ENCODE measurements at places on chromosomes 11 and 22.

GRCh38 chr11:86861810-86862209 lies 61.5 kb downstream of the PRSS23 start:
- DNase-seq, result no peak

DNA sequence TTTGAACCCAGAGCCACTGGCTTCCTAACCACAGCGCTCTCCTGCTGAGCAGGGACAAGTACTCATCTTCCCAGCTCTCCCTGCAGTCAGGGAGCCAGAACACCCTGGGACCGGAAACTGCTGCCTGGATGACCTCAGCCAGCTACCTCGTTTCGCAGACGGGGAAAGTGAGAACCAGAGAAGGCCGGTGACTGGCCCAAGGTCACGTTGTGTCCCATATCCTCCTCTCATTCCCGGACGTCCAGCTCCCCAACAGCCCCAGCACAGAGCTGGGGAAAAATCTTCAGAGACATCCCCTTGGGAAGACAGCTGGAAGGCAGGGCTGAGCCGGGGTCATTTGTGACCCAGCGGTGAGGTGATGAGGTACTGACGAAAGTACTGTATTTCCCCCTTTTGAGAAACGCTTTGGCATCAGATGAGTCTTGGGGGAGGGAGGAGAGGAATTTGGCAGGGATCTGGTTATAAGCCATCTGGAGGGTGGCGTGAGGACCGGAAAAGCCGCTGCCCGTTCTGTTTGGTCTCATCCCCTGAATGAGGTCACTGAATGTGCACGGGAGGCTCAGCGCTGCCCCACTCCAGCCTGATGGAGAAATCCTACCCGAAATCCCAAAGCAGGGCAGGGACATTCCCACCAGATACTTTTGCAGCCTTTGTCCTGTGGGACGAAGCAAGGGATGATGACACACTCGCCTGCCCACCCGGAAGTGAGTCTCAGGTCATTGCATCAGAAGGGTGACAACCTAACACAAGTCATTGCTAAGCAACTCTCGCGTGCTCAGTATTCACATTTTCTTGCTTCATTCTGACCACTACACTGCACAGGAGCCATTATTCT lies 41.1 kb downstream of the LIF start:
- peak; percentile 89 for DNase-seq

GRCh38 chr22:36571991-36572390 lies 43.0 kb upstream of the EIF3D start:
- no peak for DNase-seq

- DNase-seq, result peak; percentile 10
Measured at GRCh38 chr11:84780689-84781293, 846.4 kb downstream of the DLG2 start.

GRCh38 chr22:29230972-29231875 lies 25.5 kb downstream of the EMID1 start:
- no peak for DNase-seq

- no peak for DNase-seq
Measured at GRCh38 chr11:59754859-59755700, at the start of gene STX3. Gene STX3, plus strand, starts transcription at chr11:59755376. Its CDS starts 230 bp downstream, at chr11:59755606.

GRCh38 chr11:85086504-85087284 lies 540.5 kb downstream of the DLG2 start:
- DNase-seq, result no peak

DNA sequence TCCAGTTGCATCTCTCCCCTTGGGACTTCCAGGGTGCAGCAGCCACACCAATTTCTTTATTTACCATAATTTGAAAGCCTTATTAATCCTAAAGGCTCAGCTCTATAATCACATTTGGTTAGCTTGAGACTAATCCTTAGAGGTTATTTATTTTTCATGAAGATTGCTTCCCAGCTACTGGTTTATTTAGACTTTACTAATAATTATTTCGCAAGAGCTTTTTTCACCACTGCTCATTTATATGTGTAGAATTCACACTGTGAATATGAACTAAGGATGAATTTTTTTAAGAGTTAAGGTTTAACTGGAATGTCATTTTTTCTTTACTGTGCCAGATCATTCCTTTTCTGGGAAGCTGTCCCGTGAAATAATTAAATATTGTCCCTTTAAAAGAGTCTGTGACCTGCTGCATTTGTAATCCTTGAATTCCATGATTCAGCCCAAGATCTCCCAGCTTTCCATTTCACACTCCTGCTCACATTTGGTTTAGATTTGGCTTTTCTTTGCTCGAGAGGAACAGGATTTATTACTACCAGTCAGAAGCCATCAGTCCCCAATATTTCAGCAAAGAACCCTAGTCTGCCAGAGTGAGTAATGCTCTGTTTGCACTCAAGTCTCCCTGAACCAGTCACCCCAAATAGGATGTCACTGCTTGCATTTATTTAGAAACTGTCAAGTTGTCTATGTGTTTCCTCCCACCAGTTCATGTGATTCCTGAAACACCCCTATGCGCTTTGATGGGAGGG lies 4.4 kb upstream of the CD44 start:
- no peak for DNase-seq

DNA sequence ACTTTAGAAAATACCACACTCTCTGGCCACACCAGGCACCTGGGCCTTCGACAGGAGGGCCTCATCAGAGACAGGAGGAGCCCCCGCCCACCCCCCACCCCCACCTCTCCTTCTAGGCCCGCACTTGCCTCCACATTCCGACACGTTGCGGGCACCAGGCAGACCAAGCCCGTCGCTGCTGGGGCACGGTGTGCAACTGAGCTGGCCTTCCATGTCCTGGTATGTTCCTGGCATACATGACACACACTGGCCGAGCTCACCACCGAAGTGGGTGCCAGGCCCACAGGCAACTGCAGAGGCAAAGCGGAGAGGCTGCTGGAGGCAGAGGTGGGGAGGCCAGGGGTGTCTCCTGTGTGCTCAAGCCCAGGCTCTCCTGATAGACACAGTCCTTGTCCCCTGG lies 27.0 kb upstream of the TTLL12 start:
- no peak for DNase-seq

DNA sequence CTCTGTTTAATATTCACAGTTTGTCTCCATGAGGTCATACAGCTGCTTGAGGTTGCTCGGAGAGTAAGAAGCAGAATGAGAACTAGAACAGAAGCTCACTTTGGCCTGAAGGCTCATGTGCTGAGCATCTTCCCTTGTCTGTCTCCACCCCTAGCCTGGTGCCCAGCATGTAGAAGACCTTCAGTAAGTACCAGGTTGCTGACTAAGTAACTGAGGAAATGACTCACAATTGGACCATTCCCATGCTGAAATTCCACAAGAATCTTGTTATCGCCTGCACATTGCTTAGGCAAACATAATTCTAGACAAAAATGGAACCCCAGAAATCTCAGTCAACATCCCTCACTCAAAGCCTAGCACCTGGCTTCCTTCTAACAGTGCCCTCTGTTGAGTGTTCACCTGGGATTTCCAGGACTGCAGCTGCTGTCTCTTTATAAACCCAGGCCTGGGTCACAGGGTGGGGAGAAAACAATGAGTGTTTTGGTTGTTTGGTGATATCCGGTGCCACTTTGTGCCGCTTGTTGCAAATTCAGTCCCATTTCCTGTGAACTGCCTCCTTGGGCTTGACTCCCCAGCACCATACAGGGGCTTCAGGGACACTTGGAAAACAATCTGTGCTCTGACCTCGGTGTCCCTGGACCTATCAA lies 406.8 kb downstream of the ETS1 start:
- DNase-seq, result peak; percentile 52

DNA sequence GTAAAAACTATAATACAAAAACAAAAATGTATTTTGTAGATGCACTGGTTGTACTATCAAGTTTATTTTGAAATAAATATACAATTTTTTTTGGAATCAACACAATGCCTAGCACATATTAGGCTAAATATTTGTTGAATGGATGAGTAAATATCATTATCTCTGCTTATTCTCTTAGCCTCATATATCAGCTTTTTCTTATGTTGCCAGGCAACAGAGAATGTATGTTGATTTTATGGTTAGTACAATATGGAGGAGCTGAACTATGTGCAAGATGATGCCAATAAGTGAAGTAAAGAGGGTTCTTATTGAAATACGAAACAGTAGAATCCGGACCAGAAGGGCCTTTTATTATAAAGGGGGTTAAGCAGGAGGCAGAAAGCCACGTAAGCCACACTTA lies 94.9 kb downstream of the FAR1 start:
- no peak for DNase-seq

- no peak for DNase-seq
Measured at GRCh38 chr11:100625041-100625440, 62.0 kb upstream of the ARHGAP42 start.

DNA sequence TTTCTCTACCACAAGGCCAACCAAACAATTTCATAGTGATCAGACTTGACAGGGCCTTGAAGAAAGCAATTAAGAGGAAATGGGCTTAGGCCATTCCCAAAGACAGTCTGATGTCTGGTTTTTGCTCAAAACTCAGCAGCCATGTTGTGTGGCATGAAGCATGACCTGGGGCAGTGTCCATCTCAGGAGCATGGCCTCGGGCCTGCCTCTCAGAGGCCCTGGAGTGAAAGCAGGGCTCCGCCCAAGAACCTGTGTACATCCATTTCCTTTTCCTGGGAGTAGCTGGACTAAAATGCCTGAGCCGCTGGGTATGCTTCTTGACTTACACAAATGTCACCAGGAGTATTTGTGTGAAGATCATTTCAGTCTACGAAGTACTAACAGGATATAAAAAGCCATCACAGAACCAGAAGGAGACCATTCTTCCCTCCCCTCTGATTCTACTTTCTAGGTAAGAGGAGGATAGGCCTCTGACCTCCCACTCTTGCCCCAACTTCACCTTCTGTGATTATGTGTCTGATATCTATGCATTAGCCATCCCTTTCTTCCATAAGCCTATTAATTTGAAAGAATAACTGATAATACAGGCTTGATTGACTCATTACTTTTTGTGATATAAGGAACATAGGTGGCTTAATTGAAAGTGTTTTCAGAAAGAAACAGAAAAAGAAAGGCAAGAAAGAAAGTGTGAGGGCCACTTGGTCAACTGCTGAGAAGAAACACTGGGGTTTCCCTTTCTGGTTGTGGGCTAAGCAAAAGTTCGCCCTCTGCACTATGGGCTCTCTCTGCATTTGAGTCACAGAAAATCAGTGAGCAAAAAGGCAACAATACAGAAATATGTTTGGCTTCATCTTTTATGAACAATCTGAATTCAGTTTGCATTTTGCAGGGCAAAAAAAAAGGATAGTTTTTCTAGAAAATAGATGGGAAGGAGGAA lies 188.6 kb upstream of the MTMR2 start:
- no peak for DNase-seq

DNA sequence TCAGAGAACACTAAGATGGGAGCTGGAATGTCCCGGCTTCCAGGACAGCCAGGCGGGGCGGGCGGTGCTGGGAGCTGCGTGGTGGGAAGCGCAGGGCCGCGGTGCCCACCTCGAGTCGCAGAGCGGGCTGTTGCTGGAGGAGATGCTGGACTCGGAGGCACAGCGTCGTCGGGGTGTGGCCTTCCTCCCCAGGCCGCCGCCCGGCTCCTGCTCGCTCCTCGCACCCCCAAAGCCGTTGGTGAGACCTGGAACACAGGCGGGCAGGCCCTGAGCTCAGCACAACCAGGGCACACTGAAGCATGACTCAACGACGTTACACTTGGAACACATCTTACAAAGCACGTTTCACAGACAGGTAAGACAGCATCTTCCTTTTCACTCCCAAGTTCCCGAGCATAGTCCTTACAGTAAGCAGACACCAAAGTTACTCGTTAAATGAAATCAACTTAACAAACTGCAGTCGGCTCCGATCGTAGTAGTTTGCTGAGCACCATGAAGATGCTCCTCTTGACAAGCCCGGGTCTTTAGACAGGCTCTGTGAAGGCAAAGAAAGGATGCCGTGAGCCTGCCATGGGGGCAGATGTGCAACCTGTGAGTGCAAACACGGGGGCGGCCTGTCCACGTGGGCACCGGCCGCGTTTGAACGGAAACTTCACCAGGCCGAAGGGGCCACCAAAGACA lies 50.0 kb downstream of the BRD1 start:
- no peak for DNase-seq

- DNase-seq, result no peak
Measured at GRCh38 chr22:48395201-48395600, 1432.5 kb downstream of the BRD1 start.

- no peak for DNase-seq
Measured at GRCh38 chr11:134751031-134751585, 339.1 kb upstream of the B3GAT1 start.

DNA sequence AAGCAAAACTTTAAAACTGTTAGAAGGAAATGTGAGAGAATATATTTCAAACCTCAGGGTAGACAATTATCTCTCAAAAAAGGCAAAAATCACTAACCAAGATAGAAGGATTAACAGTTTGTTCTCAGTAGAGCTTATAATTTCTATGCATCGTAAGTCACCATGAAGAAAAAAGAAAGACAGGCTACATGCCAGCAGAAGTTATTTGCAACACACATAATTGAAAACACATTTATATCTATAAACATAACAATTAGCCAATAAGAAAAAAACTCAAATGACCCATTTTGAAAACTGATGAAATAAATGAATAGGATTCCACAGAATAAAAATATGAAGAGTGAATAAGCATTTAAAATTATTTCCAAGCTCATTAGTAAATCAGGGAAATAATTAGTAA lies 24.4 kb upstream of the SNX19 start:
- no peak for DNase-seq

DNA sequence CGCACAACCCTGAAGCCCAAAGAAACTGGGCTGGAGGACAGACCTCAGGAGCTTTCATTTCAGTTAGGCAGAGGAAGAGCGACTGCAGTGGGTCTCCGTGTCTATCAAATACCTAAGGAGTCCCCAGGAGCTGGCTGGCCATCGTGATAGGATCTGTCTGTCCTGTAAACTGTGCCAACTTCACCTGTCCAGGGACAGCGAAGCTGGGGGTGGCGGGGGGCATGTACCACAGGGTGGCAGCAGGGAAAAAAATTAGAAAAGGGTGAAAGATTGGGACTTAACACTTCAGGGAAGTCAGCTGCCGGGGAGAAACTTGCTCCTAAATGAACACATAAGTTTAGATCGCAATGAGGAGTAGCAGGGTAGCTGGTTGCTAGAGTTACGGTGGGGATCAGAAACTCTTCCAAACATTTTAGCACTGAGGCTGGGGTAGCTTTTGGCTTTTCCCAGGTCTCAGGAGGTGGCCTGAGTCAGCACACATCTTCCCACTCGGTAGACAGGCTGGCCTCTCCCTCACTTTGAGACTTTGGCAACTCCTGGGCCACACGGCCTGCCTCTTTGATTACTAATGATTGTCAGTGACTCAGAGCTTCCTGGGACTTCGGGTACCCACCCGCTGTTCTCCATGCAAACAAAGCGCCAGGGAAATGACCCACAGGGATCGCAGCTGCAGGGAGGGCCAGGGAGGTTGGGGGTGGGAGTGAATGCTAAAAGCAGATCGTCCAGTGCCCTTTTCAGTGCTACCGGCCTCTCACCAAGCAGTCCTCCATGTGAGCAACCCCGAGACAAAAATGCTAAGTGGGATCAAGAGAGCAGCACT lies 2.9 kb upstream of the MTFP1 start:
- peak; percentile 74 for DNase-seq

- DNase-seq, result no peak
Measured at GRCh38 chr11:72240461-72241290, 3.3 kb downstream of the PHOX2A start.

DNA sequence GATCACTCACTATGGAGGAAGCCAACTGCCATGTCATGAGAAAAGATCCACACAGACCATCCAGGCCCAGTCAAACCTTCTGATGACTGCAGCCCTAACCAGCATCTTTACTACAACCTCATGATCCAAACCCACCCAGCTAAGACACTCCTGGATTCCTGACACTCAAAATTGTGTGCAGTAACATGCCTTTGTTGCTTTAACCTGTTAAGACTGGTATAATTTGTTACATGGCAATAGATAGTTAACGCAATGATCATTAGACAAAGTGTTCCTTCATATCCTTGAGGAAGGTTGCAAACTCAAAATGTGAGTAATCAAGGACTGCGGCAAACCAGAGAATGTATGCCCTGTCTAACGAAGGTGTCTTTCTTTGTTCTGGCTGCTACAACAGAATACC lies 47.1 kb upstream of the CSNK2A3 start:
- DNase-seq, result no peak

- DNase-seq, result no peak
Measured at GRCh38 chr22:41092847-41093411, 537 bp downstream of the EP300 start.

All from epithelial cell of proximal tubule (primary cell).